Activated naive CD4-positive, alpha-beta T cell (primary cell): ENCODE measurements at places on chromosomes 1 and 21.

GRCh38 chr1:107493111-107493716 lies 352.4 kb downstream of the NTNG1 start:
- DNase-seq, result no peak

DNA sequence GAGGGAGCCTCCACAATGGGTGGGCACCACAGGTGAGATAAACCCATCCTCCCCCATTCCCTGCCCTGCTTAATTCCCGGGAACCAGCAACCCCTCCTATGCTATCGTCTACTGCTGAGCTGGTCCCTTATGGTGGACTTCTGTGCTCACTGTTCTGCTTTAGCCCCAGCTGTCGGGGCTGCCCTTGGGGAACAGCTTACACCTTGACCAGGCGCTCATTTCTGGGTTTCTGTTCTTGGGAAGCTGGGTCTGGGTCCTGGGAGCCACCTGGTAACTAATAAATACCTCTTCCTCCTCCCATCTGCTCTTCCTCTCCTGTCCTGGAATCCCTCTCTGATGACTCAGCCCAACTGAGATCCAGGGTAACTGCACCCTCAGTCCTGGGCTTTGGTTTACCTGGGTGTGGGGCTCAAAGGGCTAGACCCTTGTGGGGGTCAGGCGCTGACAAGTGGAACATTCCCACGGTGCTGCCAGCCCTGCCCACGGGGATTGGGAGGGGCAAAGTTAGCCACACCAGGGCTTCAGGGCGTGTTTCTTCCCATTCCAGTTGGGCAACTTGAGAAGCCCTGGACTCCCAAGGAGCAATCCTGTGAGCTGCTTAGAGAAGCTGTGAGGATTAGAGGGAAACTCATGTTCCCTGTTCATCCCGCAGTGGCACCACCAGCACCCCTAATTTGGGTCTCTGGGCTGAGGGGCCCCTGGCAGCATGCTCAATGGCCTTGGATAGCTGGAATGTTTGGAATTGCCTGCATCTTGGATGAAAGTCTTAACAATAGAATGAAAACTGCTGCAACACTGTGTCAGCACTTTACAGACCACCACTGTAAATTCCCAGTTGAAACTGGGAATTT lies 1.6 kb downstream of the PCAT6 start:
- no peak for DNase-seq

GRCh38 chr1:109796484-109797302 lies 33.0 kb upstream of the EPS8L3 start:
- DNase-seq, result no peak

- peak; percentile 37 for DNase-seq
Observed at GRCh38 chr1:9717193-9718005, 65.9 kb downstream of the PIK3CD start.

DNA sequence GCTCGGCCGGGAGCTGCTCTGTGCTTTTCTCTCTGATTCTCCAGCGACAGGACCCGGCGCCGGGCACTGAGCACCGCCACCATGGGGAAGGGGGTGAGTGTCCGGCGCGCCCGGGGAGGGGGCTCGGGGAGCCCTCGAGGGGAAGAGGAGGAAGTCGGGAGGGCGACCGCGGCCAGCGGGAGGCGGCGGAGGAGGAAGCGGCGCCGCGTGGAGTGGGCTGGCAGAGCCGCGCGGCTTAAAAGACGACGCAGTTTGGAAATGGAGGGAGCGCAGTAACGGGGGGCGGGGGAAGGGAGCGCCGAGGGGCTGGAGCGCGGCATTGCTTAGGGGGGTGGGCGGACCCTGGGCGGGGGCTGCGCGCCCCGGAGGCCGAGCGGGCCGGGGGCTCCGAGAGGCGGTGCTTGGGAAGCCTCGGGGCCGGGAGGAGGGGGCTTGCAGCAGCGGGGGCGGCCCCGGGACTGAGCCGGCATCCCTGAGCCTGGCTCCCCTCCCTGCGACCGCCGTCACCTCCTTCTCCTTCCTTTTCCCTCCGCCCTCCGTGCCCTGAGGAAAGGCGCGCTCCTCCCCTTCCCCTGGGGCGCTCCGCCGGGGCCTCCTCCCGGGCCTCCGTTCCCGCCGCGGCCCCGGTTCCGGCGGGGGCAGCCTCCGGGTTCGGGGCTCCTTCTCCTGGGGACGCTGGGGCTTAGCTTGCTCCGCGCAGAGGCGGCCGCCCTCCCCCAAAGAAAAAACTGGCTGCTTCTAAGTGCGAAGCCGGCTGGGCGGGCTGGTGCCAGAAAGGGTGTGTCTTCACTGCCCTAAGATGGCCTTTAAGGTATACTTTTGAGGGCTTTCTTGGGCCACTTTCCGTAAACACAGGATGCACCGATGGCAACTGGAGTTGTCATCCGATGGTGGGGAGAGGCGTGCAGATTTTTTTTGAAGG lies 648 bp downstream of the ATP1A1 start:
- DNase-seq, result peak; percentile 22

GRCh38 chr1:160707236-160708064 lies 4.2 kb downstream of the CD48 start:
- DNase-seq, result no peak
